ENCODE measurements at places on chromosomes 5 and 9. TPM values are rescaled to one million over a fixed set of nuclear protein-coding genes. Genes with fewer than 3 reads are reported as not detected.

PCDHB15 gene
- total RNA-seq: not detected

SLC34A3 gene
- total RNA-seq: not detected

DNA sequence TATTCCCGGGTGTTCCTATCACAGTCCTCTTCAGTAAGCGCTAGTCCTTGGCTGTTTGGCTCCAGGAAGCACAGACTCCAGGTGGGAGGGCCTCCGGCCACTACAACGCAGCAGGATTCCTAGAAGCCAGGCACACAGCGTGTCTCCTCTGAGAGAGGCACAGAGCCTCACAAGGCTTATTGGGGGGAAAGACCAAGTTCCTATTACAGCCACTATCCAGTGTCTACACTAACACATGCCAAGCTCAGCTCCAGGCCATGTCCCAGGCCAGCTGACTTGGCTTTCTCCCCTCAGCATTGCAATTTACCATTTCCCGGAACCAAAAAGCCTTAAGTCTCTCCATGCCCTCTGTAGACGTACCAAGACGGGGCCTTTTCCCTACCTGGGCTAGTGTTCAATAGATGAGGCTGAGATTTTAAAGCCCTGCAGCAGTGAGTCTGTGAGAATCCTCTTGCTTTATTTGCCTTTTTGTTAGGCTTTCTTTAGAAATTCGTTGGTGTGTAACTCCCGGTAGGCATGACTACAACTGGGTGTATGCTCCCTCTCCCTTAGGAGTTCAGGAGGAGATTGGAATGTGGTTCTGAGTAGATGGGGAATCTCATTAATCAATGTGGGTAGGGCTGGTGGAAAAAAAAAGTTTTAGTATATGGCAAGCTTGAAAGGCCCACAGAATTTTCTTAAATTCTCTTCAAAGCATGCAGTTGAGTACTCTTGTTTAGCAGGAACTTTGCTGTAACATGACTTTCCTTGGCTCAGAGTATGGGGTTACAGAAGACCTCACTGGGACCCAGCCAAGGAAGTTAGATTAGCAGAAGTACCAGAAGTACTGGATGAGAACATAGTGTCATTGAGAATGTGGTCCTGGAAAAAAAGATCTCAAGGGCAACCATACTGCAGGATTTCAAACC lies 84.3 kb upstream of the SLC1A3 start:
- no peak for DNase-seq

DNA sequence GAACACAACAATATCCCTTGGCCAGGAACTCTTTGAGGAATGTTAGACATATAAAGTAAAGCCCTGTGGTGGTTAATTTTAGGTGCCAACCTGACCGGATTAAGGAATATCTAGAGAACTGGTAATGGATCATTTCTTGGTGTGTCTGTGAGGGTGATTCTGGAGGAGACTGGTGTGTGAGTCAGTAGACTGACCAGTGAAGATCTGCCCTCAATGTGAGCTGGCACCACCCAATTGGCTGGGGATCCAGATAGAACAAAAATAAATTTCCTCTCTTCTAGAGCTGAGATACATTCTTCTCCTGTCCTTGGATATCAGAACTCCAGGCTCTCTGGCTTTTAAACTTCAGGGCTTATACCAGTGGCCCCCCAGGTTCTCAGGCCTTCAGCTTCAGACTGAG lies 56.2 kb upstream of the TNPO1 start:
- DNase-seq: no peak

CCNI2 gene
- 42.7 TPM for total RNA-seq

GRCh38 chr9:6566409-6567139 lies 79.0 kb downstream of the GLDC start:
- peak; percentile 81 for DNase-seq

ANKRD34B gene
- not detected for total RNA-seq

DNA sequence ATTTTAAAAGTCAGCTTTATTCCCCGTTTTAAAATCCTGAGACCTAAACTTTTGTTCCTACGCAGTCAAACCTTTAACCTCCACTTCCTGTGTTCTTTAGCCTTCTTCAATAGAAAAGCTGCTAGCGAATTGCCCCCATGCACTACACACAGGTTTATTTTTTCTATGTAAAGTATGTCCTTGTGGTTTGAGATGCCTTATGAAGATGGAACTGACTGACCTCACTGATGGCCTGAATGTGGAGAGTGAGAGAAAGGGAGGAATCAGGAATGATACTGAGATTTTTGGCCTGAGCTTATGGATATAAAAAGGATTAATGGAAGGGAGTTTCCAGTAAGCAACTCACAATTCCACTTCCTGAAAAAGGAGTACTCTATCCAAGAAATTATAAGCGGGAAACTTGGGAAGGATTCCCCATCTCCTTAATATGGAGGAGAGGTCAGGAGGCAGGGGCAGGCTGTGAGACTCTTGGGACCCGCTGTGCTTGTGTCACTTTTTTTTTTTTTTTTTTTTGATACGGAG lies 89.5 kb downstream of the UGCG start:
- no peak for DNase-seq

CCDC192 gene
- not detected for total RNA-seq

CYLC2 gene
- total RNA-seq: not detected

PCDHAC1 gene
- not detected for total RNA-seq

GRCh38 chr9:128362774-128363173 lies 8.4 kb upstream of the URM1 start:
- no peak for DNase-seq

DNA sequence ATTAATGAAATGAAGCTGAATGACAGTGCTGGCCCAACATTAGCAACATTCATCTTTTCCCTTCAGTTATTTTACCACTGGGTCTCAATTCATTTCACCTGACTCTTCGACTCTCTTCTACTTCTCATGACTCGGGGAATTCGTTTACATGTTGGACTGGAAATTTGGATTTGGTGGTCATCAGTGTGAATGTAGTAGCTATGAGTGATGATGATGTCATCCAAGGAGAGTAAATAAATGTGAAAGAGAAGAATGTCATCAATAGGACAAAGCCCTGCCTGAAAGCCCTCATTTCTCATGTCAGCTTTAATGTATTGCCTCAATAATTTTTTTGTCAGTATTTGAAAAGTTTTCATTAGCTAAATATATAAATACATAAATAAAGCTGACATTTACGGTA lies 21.9 kb upstream of the CFAP95 start:
- DNase-seq: no peak

All from activated CD4-positive, alpha-beta T cell treated with anti-CD3 and anti-CD28 coated beads, Interleukin-2, amount 10 ng/mL, durations not matched to agents 24 days and 14 days (primary cell).